ENCODE measurements at places on chromosomes 7 and 10.

- H3K36me3 ChIP-seq: no peaks in the 10 kb centered on the region
- no peak overlapping the region for H3K4me3 ChIP-seq
- no peak for DNase-seq
- no peak overlapping the region for H3K27ac ChIP-seq
Measured at GRCh38 chr10:33434933-33435332, 100.5 kb upstream of the NRP1 start.

DNA sequence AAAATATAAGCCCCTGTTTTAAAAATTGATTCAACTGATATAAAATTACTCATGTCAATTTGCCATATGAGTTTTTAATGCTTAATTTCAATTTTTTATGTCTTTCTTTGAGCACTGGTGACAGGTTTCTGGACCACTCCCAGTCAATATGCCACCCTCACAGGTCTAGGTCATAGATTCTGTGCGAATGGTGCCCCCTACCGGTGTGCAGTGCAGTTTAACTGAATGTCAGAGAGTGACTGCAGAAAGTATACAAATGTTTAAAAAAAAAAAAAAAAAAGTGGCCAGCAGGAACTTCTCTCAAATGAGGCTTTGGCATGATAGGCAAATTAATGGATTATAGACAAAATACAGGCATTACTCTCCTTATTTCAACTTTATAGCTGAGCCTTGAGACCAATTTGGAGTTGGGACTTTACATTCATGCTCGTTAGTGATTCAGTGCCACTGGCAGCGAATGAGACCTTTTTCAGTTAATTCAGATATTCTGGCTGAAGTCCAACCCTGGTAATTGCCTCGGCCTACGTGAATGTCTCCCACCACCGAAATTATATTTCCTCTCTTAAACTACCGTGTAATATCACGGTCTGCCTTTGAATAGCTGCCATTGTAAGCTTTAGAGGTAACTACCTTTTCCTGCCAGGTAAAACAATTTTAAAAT, 427.6 kb downstream of the PHTF2 start:
- DNase-seq: no peak
- H3K4me3 ChIP-seq: no peak overlapping the region
- no peaks in the 10 kb centered on the region for H3K36me3 ChIP-seq
- H3K4me1 ChIP-seq: no peaks in the 10 kb centered on the region

- no peak for DNase-seq
- peak overlapping the region; percentile 0 for H3K27ac ChIP-seq
- no peak overlapping the region for H3K4me3 ChIP-seq
- H3K36me3 ChIP-seq: no peaks in the 10 kb centered on the region
- no peaks in the 10 kb centered on the region for H3K27me3 ChIP-seq
Measured at GRCh38 chr10:33509231-33509831, 174.9 kb upstream of the NRP1 start.

DNA sequence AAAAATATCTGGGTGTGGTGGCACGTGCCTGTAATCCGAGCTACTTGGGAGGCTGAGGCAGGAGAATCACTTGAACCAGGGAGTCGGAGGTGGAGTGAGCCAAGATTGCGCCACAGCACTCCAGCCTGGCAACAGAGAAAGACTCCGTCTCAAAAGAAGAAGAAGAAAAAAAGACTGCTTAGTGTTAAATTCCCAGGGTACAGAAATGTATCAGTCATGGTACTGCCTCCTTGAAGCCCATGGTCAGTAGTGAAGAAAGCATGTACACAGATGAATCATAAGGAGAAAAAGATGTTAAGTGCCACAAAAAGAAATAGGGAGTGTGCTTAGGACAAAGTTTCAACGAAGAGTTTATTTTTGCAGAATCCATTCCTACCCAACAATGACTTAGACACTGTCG, 62.5 kb upstream of the KMT2E start:
- H3K4me3 ChIP-seq: no peak overlapping the region
- no peaks in the 10 kb centered on the region for H3K36me3 ChIP-seq
- peak overlapping the region; percentile 37 for H3K27ac ChIP-seq
- H3K27me3 ChIP-seq: no peaks in the 10 kb centered on the region

Measured in heart left ventricle (tissue), 16 donors.